Osteocyte (in vitro differentiated cells): ENCODE measurements at places on chromosomes 1 and 21.

DNA sequence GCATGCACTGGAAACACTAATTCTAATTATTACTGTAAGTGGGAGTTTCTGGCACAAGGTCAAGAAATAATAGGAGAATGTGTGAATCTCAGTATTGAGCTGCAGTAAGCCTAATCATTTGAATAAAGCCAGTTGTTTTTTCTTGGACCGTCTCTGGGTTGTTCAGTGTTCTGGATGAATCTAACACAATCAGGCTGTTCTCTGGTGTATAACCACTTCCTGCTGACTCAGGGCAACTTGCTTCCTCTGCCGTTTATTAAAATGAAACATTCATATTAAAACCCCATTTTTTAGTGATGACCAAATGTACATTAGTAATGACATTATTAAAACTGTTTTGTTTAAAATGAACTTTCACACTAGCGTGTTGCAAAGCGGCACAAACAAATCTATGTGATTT, 273.1 kb upstream of the SNX7 start:
- H3K27ac ChIP-seq: peak overlapping the region; percentile 62
- no peak for DNase-seq
- H3K27me3 ChIP-seq: no peaks in the 10 kb centered on the region

- H3K36me3 ChIP-seq: no peaks in the 10 kb centered on the region
- H3K27ac ChIP-seq: no peak overlapping the region
- no peaks in the 10 kb centered on the region for H3K4me1 ChIP-seq
- DNase-seq: no peak
- no peak overlapping the region for H3K4me3 ChIP-seq
These were observed 34.0 kb upstream of the NHLH2 start for GRCh38 chr1:115874904-115875303.

- no peak for DNase-seq
- H3K4me1 ChIP-seq: peaks cover 59% of the 10 kb centered on the region
- H3K36me3 ChIP-seq: no peaks in the 10 kb centered on the region
These were observed 18.9 kb downstream of the HTR1D start for GRCh38 chr1:23198373-23198772.

DNA sequence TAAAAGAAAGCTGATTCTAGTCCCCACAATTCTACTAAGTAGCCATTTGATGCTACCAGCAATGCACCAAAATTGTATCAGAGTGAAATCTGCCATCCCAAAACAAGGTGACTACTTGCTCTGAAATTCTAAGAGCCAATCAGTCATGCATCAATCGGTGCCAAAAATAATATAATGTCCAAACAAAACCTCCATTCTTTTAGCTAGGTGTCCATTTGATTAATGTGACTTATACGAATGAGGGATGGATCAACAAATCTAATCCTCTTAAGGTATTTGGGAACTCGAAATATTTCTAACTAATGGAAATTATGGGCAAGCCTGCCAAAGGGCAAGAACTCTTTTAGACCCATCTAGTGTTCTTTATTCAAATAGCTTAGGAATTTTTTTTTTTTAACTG, 66.4 kb upstream of the NEK2 start:
- no peak overlapping the region for H3K4me3 ChIP-seq
- no peak overlapping the region for H3K27ac ChIP-seq
- H3K36me3 ChIP-seq: peaks cover 2% of the 10 kb centered on the region
- DNase-seq: no peak
- peaks cover 66% of the 10 kb centered on the region for H3K4me1 ChIP-seq
- no peaks in the 10 kb centered on the region for H3K27me3 ChIP-seq

DNA sequence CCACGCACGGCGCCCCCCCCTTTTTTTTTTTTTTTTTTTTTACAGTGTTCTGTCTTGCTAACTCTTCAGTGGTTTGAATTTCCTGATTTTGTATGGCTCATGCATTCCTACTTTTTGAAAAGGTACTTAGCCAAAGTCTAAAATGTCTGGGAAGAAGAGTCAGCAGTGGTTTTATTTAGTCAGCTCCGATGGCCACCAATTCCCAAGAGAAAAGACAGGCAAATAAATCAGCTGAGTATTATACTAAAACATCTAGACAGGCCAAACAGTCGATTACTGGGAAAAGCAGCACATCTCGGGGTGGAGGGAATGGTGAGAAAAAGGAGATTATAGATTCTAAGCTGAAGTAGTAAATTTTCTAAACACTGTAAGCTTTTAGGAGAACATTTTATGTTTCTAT, 192.5 kb upstream of the ZRANB2 start:
- H3K27me3 ChIP-seq: no peaks in the 10 kb centered on the region
- H3K27ac ChIP-seq: no peak overlapping the region
- no peak overlapping the region for H3K4me3 ChIP-seq
- no peaks in the 10 kb centered on the region for H3K36me3 ChIP-seq

- H3K27me3 ChIP-seq: no peaks in the 10 kb centered on the region
- H3K4me3 ChIP-seq: no peak overlapping the region
- no peak overlapping the region for H3K27ac ChIP-seq
- DNase-seq: peak; percentile 85
- no peaks in the 10 kb centered on the region for H3K36me3 ChIP-seq
These were observed 6.8 kb upstream of the ACKR1 start for GRCh38 chr1:159197561-159198557.

DNA sequence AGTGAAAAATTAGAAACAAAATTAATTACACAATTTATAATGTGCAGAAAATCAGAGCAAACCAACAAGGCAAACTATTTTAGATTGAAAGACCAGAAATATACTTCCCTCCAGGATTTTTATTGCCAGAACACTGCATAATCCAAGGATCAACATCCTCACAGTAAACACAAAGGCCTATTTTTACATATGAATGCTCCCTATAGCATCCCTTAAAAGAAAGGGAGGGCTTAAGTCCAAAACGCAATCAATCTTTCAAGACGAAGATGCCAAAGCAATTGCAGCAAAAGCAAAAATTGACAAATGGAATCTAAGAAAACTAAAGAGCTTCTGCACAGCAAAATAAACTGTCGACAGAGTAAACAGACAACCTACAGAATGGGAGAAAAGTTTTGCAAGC, 18.6 kb upstream of the CHIA start:
- no peak overlapping the region for H3K4me3 ChIP-seq
- H3K27me3 ChIP-seq: no peaks in the 10 kb centered on the region
- no peaks in the 10 kb centered on the region for H3K36me3 ChIP-seq
- no peak for DNase-seq

DNA sequence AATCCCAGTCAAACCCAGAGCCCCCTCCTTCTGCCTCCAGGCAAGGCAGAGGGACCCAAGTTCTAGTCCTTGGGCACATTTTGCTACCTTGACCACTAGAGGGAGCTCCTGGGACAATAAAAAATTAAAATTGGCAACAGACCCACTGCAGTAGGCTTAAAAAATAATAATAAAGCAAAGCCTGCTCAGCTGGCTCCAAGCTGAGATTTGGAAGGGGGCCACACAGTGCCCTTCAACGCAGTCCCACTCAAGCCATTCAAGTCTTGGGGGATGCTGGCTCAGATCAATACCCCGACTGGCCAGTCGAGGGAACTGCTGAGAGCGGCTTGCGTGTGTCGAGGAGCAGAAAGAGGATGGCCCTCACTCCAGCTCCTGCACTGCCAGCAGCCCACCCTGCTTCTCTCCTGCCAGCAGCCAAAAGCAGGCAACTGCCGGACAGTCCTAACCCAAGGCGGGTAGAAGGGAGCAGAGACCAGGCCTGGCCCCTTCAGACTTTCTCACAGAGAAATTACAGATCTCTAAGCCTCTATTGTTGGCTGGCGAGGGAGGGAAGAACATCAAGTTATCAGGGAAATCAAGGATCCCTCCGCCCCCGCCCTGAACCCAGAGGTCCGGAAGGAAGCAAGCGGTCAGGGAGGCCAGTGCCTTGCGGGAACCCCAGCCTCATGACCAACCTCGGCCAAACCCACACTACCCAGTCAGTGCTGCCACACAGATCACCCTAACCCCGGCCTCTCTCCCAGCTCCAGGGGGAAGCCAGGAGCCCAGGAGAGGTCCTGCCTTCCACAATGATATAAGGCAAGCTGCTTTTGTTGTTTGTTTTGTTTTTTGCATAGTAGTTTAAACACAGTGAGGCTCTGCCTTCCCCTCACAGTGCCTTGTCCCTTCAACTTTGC, 4.9 kb upstream of the ALDH4A1 start:
- H3K4me3 ChIP-seq: no peak overlapping the region
- DNase-seq: no peak
- peaks cover 10% of the 10 kb centered on the region for H3K4me1 ChIP-seq
- H3K27me3 ChIP-seq: no peaks in the 10 kb centered on the region
- peaks cover 5% of the 10 kb centered on the region for H3K36me3 ChIP-seq
- no peak overlapping the region for H3K27ac ChIP-seq

GRCh38 chr1:100184536-100184935, 6.5 kb upstream of the LRRC39 start:
- H3K27me3 ChIP-seq: no peaks in the 10 kb centered on the region
- H3K36me3 ChIP-seq: peaks cover 2% of the 10 kb centered on the region
- no peak overlapping the region for H3K27ac ChIP-seq
- H3K4me1 ChIP-seq: no peaks in the 10 kb centered on the region

GRCh38 chr1:213697192-213697802, 290.5 kb upstream of the PROX1 start:
- DNase-seq: no peak
- H3K27ac ChIP-seq: no peak overlapping the region
- no peaks in the 10 kb centered on the region for H3K27me3 ChIP-seq
- H3K36me3 ChIP-seq: no peaks in the 10 kb centered on the region
- H3K4me3 ChIP-seq: no peak overlapping the region

DNA sequence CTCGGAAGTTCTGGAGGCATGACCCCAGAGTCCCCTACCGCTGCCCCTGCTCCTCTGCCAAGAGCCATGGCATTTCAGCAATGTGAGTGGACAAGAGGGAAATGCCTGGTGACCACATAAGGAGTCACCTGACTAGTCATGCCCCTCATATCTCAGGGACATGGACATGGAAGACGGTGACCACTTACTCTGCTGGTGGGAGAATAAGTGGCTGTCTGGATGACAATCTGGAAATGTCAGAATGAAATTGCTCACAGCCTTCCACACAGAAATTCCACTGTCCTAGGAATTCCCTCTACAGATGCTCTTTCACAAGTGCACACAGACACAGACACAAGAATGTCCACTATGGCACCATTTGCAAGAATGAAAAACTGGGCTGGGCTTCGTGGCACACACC, 24.3 kb upstream of the PLEKHG5 start:
- no peak overlapping the region for H3K4me3 ChIP-seq
- H3K27me3 ChIP-seq: no peaks in the 10 kb centered on the region
- H3K27ac ChIP-seq: no peak overlapping the region
- DNase-seq: no peak
- peaks cover 65% of the 10 kb centered on the region for H3K4me1 ChIP-seq

- no peak for DNase-seq
- peaks cover 5% of the 10 kb centered on the region for H3K4me1 ChIP-seq
- H3K27me3 ChIP-seq: peaks cover 31% of the 10 kb centered on the region
- H3K36me3 ChIP-seq: no peaks in the 10 kb centered on the region
- no peak overlapping the region for H3K27ac ChIP-seq
These were observed 21.0 kb upstream of the RAP1A start for GRCh38 chr1:111598544-111598943.

- H3K4me3 ChIP-seq: no peak overlapping the region
- H3K36me3 ChIP-seq: no peaks in the 10 kb centered on the region
- no peak overlapping the region for H3K27ac ChIP-seq
- peaks cover 2% of the 10 kb centered on the region for H3K27me3 ChIP-seq
- DNase-seq: no peak
- H3K4me1 ChIP-seq: no peaks in the 10 kb centered on the region
These were observed 69.5 kb downstream of the DDX20 start for GRCh38 chr1:111825217-111825616.

DNA sequence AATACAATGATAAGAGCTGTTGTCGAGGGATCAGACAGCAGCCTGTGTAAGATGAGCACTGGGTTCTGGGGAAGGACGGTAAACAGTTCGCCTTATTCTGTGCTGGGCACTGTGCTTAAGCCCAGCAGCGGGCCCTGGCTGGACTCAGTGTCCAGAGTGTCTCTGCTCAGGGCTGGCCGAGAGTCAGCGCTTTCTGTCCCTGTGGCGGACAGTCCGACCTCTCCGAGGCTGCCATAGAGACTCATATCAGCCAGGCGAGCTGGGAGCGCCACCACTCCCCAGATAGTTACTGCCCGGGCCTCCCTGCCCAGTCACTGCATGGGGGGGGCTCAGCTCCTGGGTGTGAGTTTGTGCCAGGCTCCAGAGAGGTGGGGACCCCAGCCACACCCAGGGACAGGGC, 14.7 kb upstream of the NPHP4 start:
- H3K36me3 ChIP-seq: no peaks in the 10 kb centered on the region
- no peak for DNase-seq
- no peak overlapping the region for H3K27ac ChIP-seq
- no peaks in the 10 kb centered on the region for H3K27me3 ChIP-seq
- no peak overlapping the region for H3K4me3 ChIP-seq

- H3K4me3 ChIP-seq: no peak overlapping the region
- no peaks in the 10 kb centered on the region for H3K4me1 ChIP-seq
- no peak for DNase-seq
- H3K36me3 ChIP-seq: peaks cover 26% of the 10 kb centered on the region
- H3K27me3 ChIP-seq: no peaks in the 10 kb centered on the region
- no peak overlapping the region for H3K27ac ChIP-seq
These were observed 10.8 kb downstream of the THEM4 start for GRCh38 chr1:151898519-151898991.

DNA sequence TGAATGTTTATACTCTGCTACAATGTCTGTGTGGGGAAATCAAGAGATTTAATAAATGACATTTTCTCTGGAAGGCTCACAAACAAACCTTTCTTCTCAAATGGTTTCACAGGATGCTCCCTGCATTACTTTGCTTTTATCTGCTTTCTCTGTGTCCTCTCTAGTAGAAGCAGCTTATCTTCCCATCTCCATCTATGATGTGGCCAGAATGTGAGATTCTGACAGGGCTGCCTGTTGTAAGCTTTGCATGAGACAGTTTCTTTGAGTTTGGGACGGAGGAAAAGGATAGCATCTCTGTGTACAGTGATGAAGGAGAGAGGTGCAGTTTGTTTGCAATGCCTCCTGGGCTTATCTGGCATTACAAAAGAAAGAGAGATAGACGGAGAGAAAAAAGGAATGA, 24.6 kb downstream of the PRMT6 start:
- H3K36me3 ChIP-seq: no peaks in the 10 kb centered on the region
- DNase-seq: no peak
- no peak overlapping the region for H3K27ac ChIP-seq
- no peaks in the 10 kb centered on the region for H3K4me1 ChIP-seq
- H3K4me3 ChIP-seq: no peak overlapping the region
